ENCODE measurements at places on chromosomes 16 and 17. TPM values are rescaled to one million over a fixed set of nuclear protein-coding genes. Genes with fewer than 3 reads are reported as not detected.

GRCh38 chr17:63019138-63019873, 53.3 kb downstream of the TANC2 start:
- H3K36me3 ChIP-seq: no peaks in the 10 kb centered on the region
- peaks cover 2% of the 10 kb centered on the region for H3K4me1 ChIP-seq
- no peak for DNase-seq
- H3K27me3 ChIP-seq: no peaks in the 10 kb centered on the region
- no peak overlapping the region for H3K4me3 ChIP-seq

DNA sequence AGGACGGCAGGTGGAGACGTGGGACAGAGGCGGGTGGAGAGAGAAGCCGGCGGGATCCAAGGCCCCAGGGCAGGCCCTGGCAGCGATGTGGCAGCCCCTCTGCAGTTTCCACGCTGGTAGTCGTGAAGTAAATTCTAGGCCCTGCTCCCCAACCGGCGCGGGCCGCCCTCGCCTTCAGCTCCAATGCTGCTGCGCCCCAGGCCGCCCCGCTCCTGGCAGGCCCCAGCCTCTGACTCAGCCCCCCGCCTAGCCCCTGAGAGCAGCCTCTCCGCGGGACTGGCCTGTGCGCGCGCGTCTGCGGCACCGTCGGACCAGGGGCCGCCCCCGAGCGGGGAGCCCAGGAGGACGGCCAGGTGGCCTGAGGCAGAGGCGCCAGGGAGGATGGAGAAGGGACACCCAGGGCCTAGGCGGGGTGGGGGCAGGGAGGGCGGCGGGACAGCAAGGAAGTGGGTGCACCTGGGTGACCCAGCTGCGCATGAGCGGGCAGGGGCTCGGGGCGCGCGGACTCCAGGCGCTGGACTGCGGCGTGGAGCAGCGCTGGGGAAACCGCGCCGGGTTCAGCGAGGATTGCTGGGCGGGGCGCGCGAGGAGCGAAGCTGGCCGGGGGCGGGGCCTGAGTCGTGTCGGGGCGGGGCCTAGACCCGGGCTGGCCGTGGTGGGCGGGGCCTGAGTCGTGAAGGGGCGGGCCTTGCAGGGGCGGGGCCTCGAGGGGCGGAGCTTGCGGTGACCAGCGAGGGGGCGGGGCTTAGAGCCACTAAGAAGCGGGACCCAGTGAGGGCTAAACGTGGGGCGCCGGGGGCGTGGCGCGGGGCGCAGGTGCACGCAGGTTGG, 29.6 kb downstream of the ZNF778 start:
- no peaks in the 10 kb centered on the region for H3K36me3 ChIP-seq
- no peak for DNase-seq
- peak overlapping the region; percentile 51 for H3K4me3 ChIP-seq
- H3K27ac ChIP-seq: peak overlapping the region; percentile 59
- H3K27me3 ChIP-seq: no peaks in the 10 kb centered on the region

GRCh38 chr17:68853439-68853838, 101.8 kb downstream of the ABCA8 start:
- H3K4me3 ChIP-seq: no peak overlapping the region
- H3K27me3 ChIP-seq: no peaks in the 10 kb centered on the region

GRCh38 chr17:45705123-45706009, 78.8 kb upstream of the CRHR1 start:
- no peaks in the 10 kb centered on the region for H3K27me3 ChIP-seq
- DNase-seq: peak; percentile 56
- H3K27ac ChIP-seq: no peak overlapping the region
- H3K4me3 ChIP-seq: no peak overlapping the region
- H3K36me3 ChIP-seq: no peaks in the 10 kb centered on the region

- no peak for DNase-seq
- no peaks in the 10 kb centered on the region for H3K27me3 ChIP-seq
- H3K36me3 ChIP-seq: peaks cover 9% of the 10 kb centered on the region
- peaks cover 16% of the 10 kb centered on the region for H3K4me1 ChIP-seq
- H3K27ac ChIP-seq: peak overlapping the region; percentile 99
These were observed 893 bp downstream of the HCFC1R1 start for GRCh38 chr16:3022684-3023414.

GRCh38 chr17:21482189-21482865, 106.2 kb downstream of the KCNJ12 start:
- no peak overlapping the region for H3K27ac ChIP-seq
- H3K4me3 ChIP-seq: no peak overlapping the region
- H3K36me3 ChIP-seq: no peaks in the 10 kb centered on the region
- no peak for DNase-seq

GRCh38 chr17:5986644-5987043, 83.5 kb upstream of the WSCD1 start:
- H3K4me3 ChIP-seq: no peak overlapping the region
- H3K4me1 ChIP-seq: no peaks in the 10 kb centered on the region
- no peak for DNase-seq

DNA sequence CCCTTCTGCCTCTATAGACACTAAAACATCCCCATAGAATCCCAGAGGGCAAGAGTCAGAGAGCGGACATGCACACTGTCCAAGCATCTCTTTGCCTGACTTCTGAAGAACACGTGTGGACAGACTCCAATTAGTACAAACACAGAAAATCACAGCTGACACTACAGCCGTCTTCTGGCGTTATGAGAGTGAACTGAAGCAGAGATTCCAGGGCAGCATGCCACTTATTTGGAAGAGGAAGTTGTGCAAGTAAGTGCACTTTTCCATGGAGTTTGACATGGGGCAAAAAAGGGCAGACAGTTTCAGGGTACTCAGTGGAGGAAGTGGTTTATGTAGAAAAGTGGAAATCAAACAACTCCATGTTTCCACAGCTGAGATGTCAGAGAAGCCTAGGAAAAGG, 16.8 kb upstream of the ZNF287 start:
- peaks cover 3% of the 10 kb centered on the region for H3K4me1 ChIP-seq
- no peaks in the 10 kb centered on the region for H3K27me3 ChIP-seq
- H3K36me3 ChIP-seq: no peaks in the 10 kb centered on the region

GRCh38 chr16:85393674-85394451, 219.3 kb upstream of the GSE1 start:
- DNase-seq: no peak
- no peak overlapping the region for H3K4me3 ChIP-seq
- H3K27ac ChIP-seq: peak overlapping the region; percentile 63
- no peaks in the 10 kb centered on the region for H3K27me3 ChIP-seq
- peaks cover 37% of the 10 kb centered on the region for H3K4me1 ChIP-seq

Gene CDRT15
- not detected for total RNA-seq

Measured in Panc1 (cell line).